Right cardiac atrium (tissue), 5 donors: ENCODE measurements at places on chromosomes 5 and 9. TPM values are rescaled to one million over a fixed set of nuclear protein-coding genes. Genes with fewer than 3 reads are reported as not detected.

DNA sequence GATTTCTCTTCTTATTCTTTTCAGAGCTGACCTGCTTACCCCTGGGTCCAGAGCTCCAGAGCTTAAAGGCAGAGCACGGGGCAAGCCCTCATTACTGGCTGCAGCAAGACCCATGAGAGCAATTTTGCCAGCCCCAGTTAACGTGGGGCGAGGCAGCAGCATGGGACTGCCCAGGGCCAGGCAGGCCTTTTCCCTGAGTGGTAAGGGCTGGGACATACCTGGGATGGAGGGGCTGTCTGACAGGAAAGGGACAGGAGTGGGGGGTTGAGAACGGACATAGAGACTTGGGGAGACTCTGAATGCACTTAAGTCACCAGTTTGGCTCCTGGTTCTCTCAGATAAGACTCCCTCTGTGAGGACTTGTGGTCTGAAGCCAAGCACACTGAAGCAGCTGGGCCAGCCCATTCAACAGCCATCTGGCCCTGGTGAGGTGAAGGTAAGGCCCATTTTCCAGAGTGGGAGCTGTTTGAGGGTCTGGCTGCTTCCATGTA is 26.2 kb downstream of the HMGXB3 start:
- DNase-seq, result no peak

Gene DMGDH
- total RNA-seq, result 7.0 TPM

GRCh38 chr5:126777257-126777974 is 480 bp downstream of the LMNB1 start:
- DNase-seq, result peak; percentile 78

DNA sequence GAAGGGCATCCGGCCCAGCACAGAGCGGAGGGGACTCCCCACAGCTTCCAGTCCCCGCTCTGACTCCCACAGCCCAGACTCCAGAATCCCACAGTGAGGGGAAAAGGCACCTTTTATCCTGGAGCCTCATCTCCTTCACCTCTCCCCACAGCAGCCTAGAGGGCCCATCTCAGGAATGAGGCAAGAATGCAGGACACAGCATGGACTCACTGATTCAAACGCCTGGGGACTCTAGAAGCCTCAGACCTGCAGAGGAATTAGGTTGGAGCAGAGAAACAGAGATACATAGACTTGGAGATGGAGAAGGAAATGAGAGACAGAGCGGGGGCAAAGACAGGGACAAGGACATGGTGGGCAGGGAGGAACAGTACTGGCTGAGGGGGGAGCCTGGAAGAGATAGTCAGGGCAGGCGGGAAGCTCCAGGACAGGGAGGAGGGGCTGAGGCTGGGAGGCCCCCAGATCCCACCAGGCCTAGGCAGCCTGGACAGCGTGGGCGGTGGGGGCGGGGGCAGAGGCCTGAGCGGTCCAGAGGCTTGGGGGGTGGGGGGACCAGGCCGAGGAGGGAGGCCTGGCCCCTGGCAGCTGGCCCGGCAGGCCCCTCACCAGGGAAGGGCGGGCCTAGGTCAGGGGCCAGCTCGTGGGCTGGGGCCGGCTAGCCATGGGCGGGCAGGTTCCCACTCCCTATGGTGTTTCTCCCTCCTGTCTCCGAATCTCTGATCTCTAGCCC is 15.8 kb downstream of the CNTFR start:
- peak; percentile 33 for DNase-seq

GRCh38 chr5:148855249-148856008 is 29.0 kb downstream of the ADRB2 start:
- no peak for DNase-seq

DNA sequence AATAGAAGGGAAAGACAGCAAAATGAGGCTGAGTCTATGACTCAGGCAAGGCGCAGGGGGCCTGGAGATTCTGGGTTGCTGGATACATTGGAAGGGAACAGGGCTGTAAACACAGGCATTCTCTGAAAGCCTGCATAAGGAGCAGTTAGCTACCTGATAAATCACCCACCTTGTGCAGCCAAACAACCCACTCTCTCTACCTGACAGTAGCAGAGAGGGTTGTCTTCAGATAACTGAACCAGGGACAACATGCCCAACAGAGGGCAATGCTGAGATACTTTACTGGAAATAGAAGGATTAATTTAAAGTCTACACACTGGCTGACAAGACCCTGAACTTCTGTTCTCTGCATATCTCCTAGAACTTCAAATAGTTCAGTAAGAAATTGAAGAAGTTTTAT is 161.6 kb downstream of the KCTD16 start:
- no peak for DNase-seq

DNA sequence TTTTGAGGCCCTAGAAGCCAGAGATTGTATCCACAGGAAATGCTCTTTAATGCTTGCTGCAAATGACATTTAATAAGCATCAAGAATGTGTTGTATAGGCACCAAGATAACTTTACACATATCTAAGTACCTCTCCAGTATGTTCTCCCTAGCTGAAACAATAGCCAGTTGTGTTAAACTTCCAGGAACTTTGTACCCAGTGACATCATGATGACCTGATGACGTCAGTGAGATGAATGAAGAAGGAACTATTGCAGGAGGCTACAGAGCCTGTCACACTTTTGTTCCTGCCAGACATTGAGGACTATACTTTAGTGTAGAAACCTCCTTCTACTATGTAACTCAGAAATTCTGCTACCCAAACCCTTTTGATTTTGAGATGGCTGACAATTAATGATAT is 129.8 kb downstream of the CD180 start:
- DNase-seq, result no peak

GRCh38 chr9:35859310-35859989 is 10.8 kb downstream of the OR13J1 start:
- DNase-seq, result peak; percentile 66

Gene SPATA31E1
- not detected for total RNA-seq

GRCh38 chr5:96654209-96654608 is 8.0 kb upstream of the CAST start:
- DNase-seq, result no peak

DNA sequence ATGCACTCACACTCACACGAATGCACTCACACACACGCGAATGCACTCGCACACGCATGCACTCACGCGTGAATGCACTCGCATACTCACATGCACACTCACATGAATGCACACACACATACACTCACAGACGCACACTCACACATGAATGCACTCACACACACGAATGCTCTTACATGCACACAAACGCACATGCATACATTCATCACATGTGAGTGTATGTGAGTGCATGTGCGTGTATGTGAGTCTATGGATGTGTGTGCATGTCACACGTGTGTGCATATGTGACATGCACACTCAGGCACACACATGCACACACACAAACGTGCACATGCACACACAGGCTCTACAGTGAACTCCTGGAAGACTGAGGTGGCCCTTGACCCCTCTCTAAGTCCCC is 121.7 kb downstream of the ADAMTS2 start:
- DNase-seq, result no peak

GRCh38 chr9:108900176-108900575 is 33.7 kb downstream of the ELP1 start:
- DNase-seq, result no peak

Gene PAEP
- total RNA-seq, result not detected

DNA sequence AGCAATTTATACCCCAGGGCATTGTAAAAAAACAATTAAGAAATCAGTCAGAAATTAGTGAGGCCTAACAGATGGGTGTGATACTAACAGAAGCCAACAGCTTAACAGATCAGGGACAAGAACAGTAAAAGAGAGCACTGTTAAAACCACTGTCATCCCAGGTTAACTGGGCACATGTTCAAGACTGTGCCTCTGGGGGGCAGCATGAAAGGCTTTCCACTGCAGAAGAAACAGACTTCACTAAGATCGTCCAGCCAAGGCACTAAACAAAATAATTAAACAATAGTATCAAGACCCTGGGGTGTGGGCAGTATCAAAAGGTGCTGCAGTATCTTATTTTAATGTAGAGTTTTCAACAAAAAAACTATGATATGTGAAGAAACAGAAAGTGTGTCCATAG is 43.5 kb downstream of the FBN2 start:
- DNase-seq, result no peak

DNA sequence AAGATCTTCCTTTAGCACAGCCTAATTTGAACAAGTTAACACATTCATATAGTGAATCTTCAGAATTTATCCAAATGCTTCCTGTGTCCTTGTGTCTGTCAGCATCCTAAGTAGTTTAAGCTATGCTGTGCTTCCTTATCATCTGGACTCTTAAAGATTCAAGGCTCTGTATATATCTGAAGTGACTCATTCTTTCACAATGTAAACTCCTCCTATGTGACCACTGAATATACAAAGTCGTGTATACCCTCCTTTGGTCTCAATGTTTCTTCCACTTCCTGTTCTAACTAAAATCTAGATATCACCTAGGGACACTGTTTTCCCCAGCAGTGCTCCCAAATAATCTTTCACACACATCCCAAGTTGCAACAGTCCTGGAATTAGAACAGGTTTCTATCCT is 935.7 kb upstream of the NUDT12 start:
- no peak for DNase-seq

Gene PCDHB9
- 1.7 TPM for total RNA-seq

DNA sequence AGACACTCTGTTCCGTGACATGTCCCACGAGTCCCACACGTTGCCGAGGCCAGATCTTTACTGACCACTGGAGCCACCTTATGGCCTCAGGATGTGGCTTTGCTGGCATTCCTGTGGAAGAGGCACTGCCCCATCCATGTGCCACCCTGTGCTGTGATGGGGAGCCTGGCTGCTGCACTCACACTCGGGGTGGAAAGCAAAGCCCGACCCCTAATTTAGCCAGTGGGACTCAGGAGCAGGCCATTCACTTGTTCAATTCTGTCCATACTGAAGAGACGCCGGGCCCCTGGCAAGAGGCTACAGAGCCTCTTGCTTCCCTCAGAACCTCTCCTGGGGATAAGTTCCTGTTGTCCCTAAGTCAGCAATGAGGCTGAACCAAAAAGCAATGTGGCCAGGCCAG is 18.6 kb upstream of the CEP72 start:
- DNase-seq, result no peak

- no peak for DNase-seq
Measured at GRCh38 chr5:32182463-32183063, 8.4 kb upstream of the GOLPH3 start.

Gene TRIM36
- 0.68 TPM for total RNA-seq

- no peak for DNase-seq
Measured at GRCh38 chr5:94841598-94842322, 223.3 kb downstream of the SLF1 start.

DNA sequence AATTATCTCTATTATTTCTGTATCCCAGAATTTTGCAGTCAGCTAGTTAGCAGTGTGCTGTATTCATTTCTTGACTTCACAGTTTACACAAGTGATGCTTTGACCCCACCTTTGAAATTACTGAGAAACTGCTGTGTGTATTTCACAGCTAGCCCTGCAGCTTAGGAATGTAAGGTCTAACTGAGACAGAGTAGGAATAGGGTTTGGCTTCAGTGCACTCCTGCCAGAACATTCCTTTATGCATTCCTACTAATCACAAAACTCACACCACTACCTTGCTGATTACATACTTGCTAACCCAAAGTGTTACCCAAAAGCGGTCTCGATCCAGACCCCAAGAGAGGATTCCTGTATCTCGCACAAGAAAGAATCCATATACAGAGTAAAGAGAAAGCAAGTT is 551.8 kb downstream of the CDH9 start:
- DNase-seq, result no peak

- no peak for DNase-seq
Measured at GRCh38 chr9:111743275-111743674, 51.5 kb downstream of the SHOC1 start.

Gene LCN1
- 4.0 TPM for total RNA-seq

DNA sequence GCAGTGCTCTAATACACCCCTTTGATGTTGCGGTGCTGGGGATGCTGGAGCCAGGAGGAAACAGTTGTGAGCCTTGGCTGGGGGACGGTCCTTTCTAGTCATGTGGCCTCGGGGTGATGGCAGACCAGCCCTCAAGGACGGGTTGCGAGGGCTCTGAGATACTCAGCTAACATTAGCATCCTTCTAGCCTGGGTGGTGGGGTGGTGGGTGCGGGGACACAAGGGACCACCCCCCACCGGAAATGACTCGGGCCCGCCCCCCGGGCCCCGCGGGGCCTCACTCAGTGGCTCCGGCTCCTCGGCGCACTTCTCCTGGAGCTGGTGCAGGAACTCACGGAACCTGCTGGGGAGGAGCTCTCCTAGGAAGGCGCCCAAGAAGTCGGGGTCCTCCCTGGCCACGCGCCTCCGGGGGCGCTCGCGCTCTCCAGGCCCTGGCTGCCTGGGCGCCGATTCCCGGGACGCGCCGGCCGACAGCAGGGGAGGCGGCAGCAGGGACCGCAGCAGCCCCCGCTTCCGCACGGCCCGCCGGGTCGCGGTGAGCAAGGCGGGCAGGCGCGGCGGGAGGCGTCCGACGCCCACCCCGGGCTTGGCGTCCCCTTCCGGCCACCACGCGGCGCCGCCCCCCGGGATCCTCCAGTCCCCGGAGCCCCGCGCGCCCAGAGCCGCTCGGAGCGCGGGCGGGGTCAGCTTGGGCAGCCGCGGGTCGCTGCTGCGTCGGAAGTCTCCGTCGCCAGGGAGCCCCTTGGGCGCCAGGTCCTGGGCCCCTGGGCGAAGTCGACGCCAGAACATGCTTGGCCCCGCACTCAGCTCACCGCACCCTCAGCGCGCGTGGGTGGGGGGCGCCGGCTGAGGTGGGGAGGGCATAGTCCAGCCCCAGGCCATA is 873 bp downstream of the C9orf50 start:
- DNase-seq, result peak; percentile 62

DNA sequence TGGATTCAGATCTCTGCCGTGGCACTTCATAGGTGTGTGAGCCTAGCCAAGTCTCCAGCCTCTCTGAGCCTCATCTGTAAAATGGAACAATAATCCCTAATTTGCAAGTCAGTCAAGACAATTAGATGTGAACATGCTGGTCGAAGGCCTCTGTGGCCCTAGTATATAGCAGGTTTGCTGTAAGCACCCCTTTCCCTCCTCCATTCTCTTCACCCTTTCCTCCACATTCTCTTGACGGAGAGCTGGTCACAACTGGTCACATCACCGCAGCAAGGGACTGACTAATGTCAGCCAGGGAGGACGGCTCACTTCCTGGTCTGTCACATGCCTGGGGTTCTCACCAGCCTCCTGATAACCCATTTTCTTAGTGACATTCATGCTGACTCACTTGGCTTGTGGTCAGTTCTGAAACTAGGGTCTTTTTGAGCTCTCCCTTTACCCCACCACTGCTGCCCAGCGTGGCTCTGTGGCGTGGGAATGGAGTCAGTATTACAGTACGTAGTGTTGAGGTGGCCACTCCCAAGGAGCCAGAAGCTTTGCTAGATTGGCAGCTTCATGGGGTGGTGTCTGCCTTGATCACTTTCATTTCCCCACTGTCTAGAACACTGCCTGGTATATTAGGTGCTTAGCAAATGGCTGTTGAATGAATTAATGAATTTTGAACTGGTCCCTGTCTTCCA is 47.8 kb downstream of the ERGIC1 start:
- DNase-seq, result no peak

- no peak for DNase-seq
Measured at GRCh38 chr9:6498982-6499381, 86.0 kb downstream of the UHRF2 start.

Gene STING1
- 96.8 TPM for total RNA-seq

GRCh38 chr5:149326611-149327010 is 18.7 kb upstream of the GRPEL2 start:
- no peak for DNase-seq

Gene C5orf63
- total RNA-seq, result 6.6 TPM

GRCh38 chr5:16464664-16465543 is 696 bp downstream of the ZNF622 start:
- peak; percentile 62 for DNase-seq
